ENCODE measurements at places on chromosomes 6 and 20.

GRCh38 chr20:31934968-31935764 lies 16.7 kb downstream of the PDRG1 start:
- no peak for DNase-seq

DNA sequence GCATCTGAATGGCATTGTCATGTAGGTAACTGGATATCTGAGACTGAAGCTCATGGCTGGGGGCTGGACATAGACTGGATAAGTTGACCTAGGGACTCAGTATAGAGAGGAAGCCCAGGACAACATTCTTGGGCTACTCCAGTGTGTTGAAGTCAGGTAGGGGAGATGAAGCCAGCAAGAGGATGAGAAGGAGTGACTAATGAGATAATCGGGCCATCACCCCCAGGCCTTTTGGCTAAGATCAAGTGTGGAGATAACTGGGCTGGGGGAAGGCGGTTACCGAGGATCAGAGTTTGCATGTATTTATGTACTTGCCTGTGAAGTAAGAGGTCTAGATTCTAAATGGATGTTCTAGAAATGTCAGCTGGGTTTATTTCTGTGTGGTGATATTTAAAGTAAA lies 73.4 kb downstream of the ELOVL2 start:
- no peak for DNase-seq

DNA sequence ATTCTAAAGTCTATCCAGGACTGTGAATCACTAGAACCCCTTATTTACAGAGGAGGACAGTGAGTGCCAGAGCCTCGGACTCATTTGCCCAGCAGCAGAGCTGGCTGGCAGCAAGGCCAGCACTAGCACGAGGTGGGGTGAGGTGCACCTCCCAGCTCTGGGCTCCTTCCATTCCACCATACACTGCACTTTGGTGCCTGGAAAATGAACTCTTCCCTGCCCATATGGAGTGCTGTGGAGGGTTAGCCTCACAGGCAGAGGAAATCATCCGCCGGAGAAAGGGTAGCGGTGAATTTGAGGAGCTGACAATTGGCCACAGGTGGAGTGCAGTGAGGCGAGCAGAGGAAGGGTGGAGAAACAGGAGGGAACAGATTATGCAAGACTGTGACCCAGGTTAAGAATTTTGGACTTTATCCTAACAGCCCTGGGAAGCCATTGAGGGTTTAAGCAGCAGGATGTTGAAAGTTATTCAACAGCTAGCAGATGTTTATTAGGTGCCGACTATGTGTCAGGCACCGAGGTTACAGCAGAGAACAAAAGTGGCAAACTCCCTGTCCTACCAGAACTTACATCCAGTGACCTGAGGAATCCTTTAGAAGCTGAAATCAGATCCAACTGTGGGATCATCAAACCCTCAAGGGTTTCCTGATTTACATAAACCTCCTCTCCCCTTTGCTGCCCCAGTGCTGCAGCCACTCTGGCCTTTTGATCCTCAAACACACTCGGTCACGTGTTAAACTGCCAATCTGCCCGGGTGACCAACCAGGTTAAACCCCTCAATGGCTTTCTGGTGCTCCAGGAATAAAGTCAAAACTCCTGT lies 6.2 kb downstream of the TRIM26 start:
- DNase-seq, result no peak

- DNase-seq, result no peak
Measured at GRCh38 chr6:155219299-155219698, 44.5 kb upstream of the CLDN20 start.

- no peak for DNase-seq
Measured at GRCh38 chr20:15512916-15513315, 1060.3 kb downstream of the KIF16B start.

DNA sequence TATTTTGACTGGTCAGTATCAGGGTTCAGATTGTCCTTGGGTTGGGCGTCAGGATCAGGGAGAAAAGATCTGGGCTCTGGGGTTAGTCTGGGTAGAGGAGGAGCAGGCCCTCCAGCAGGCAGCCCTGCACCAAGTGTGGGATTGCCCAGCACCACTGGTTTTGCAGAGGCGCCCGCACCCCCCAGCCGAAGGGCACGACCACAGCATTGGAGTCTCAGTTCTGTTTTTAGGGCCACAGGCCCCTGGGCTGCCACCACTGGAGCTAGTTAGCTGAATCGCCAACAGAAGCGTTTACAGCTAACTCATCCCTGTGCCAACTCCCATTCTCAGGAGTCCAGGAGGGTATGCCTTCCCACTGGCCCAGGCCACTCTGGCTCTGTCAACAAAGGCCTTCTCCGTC lies 84.2 kb downstream of the TCP11 start:
- DNase-seq, result no peak

DNA sequence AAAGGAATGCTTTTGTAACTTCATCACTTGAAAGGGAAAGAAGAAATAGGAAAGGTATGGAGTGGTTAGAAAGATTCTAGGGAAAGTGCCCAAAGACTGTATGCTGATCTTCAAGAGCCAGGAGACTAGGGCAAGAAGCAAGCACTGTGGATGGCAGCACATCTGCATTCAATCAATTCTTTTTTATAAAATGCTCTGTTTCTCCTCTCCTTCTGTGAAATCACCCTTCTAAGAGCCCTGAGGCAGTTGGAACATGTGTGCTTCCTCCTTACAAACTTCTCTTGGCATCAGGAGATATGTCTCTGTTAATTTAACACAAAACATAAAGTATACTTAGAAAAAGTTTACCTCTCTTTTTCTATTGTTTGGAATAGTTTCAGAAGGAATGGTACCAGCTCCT lies 1162.2 kb upstream of the GJE1 start:
- DNase-seq, result no peak

GRCh38 chr20:58026361-58026760 lies 202.1 kb downstream of the ANKRD60 start:
- no peak for DNase-seq

GRCh38 chr6:54493138-54493537 lies 184.9 kb downstream of the TINAG start:
- no peak for DNase-seq

DNA sequence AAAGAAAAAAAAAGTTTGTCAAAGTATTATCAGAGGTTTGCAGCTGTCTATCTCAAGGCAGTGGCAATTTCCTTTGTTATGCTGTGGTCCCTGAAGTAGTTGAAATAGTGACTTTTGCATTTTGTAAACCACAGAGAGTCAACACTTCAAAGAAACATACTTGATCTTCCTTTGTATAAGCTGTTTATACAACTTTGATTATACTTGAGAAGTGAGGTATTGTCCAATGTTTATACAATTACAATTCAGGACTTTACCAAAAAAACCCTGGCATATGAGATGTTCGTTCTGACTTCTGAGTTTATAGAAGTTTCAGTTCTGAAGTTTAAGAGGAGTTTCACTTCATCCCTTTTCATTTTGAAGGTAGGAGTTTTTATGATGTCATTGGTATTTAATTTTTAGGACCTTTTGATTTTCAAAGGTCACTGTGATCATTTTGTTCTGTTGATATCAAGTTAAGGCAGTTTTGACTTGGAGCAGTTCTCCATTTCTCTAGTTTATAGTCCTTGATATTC lies 4.0 kb downstream of the STK4 start:
- peak; percentile 45 for DNase-seq

DNA sequence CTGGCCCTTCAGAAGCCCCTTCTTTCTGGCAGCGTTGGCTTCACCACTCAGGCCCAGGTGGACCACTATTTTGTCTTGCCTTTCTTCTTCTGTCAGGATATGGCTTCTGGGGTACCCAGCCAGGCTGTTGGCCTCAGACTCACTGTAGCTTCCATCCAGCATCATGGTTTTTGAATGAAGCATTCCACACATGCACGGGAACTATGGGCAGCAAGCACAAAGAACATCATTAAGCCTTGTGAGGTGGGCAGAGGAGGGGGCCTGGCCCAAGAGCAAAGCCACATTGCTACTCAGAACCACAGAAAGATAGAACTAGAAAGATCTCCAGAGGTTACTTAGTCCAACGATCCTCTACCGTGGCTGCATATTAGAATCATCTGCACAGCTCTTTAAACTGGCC lies 40.6 kb upstream of the GABRR1 start:
- no peak for DNase-seq

DNA sequence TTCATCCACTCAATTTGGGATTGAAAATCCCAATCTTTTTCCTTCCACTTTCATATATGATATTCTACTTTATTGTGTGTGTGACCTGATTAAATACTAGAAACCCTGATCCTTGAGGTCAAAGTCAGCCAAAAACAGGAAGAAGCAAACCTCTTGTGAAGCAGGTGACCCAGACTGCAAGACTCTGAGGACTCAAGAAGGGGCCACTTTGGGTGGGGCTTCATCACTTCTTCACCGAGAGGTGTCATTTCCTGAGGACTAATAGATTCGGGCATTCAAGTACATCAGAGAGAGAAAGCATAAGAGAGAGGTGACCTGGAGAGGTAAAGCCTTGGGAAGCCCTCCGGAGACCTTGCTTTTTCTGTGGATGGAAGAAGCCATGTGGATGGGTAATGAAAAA lies 129.0 kb downstream of the CFAP61 start:
- DNase-seq, result no peak

DNA sequence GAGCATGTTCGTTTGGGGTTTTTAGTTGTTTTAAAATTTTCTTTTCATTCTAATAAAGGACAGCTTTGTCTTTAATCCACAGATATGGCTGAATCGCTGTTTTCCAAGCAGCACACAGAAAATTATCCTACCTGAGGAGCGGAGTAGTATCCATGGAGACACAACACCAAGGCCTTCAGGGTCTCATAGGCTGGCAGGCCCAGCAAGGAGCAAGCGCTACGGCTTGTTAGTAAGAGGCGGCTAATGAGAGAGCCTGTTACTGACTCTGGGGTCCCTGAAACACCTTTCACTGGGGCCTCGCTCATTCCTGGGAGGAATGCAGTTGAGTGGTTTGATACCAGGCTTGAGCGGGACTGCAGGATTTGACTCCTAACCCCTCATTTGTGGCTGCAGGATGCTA lies 303.8 kb upstream of the CDH4 start:
- DNase-seq, result no peak

- no peak for DNase-seq
Measured at GRCh38 chr20:2382833-2383232, 2.1 kb downstream of the TGM6 start.

GRCh38 chr20:21179757-21180156 lies 53.9 kb downstream of the KIZ start:
- no peak for DNase-seq

GRCh38 chr6:13536796-13537526 lies 37.4 kb upstream of the SIRT5 start:
- DNase-seq, result no peak

GRCh38 chr6:14728396-14729024 lies 517.4 kb upstream of the JARID2 start:
- DNase-seq, result peak; percentile 45

GRCh38 chr6:93550551-93551276 lies 131.4 kb upstream of the EPHA7 start:
- no peak for DNase-seq

- no peak for DNase-seq
Measured at GRCh38 chr6:3119040-3119723, 671 bp downstream of the BPHL start.

DNA sequence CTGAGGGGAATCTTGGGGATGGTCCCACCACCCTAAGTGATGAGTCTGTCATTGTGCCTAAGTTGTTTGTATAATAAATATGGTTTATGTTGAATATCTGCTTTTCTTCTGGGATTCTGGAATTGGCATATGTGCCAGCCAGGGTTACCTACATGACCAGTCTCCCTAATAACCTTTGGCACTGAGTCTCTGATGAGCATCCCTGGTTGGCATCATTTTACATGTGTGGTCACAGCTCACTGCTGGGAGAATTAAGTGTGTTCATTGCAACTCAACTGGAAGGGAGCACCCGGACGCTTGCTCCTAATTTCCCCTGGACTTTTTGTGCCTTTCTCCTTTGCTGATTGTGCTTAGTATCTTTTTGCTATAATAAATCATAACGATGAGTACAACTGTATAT lies 8.1 kb downstream of the SMAP1 start:
- no peak for DNase-seq

DNA sequence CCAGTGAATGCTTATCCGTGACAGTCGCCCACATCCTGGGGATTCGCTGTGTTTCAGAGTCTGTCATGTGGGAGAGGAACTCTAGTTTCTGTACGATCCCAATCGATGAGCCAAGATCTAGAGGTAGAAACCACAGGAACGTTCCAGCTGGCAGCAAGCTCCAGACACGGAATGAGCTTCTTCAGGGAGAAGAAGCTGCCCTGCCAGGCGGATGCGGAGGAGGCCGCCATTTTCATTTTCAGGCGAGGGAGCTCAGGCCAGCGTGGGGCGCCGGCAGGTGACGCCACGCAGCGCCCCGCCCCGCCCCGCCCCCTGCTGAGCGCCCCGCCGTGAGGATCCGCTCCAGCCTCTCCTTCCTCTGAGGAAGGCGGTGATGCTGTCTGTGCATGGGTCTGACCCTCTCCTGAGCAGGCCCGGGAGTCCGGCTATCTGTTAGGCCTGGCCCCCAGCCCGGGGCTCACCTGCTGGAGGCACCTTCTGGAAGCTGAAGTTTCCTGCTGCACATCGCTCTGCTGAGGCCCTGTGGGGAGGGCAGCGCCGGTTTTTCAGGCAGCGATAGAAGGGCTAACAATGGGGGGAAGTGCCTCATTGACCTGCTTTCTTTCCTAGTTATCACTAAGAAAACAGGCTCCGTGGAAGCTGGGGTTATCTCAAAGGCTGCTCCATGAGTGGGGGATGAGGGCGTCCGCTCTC lies 147.5 kb downstream of the ERMARD start:
- DNase-seq, result no peak

GRCh38 chr20:17403461-17403860 lies 127.7 kb downstream of the BFSP1 start:
- no peak for DNase-seq

- peak; percentile 89 for DNase-seq
Measured at GRCh38 chr20:47501482-47502270, at the start of gene NCOA3. TSS of gene NCOA3 (plus strand) at chr20:47501887. CDS start at chr20:47622248, 120,361 bp downstream.

DNA sequence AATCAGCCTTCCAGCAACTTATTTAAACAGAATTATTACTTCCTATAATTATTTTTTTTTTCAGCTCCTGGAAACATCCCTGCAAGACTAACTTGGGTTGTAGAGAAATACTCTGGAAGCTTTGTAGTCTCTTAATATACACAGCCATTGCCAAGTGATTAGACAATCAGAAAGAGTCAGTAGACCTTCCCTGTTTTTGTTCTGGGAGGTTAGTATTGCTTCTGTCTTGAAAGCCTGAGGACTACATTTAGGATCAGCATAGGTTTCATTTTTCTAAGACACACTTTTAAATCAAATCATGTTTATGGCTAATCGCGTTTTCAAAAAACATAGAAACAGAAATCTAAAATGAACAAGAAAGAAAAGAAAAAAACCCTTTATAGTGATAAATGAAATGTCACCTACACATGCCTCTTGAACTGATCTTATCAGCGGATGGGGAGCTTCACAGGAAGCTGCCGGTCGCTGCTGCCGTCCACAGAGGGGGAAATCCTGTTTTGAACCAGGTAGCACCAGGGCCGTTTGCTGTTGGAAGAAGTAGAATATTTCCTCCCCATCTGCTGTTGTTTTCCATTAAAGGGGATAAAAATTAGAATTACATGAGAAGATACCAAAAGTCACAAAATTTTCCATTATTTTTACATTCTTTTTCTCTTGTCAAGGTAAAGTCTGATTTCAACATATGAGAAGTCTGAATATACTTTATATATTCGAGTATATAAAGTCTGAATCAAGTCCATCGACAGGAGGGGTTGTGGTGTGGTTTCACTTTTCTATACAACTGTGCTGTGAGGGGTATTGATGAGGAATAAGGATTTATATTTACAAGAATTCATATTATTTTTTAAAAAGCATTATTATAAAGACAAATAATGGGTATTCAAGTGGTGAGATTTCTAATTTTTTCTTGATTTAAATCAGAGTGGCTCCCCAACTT lies 94.6 kb downstream of the ARMC2 start:
- no peak for DNase-seq

All from inflammatory macrophage treated with lipopolysaccharide for 1 hour (primary cell).